ENCODE measurements at places on chromosomes 6 and 20.

GRCh38 chr6:117137711-117138110, 127.6 kb upstream of the VGLL2 start:
- DNase-seq = no peak

GRCh38 chr6:25537349-25538018, 114.5 kb upstream of the SCGN start:
- no peak for DNase-seq

DNA sequence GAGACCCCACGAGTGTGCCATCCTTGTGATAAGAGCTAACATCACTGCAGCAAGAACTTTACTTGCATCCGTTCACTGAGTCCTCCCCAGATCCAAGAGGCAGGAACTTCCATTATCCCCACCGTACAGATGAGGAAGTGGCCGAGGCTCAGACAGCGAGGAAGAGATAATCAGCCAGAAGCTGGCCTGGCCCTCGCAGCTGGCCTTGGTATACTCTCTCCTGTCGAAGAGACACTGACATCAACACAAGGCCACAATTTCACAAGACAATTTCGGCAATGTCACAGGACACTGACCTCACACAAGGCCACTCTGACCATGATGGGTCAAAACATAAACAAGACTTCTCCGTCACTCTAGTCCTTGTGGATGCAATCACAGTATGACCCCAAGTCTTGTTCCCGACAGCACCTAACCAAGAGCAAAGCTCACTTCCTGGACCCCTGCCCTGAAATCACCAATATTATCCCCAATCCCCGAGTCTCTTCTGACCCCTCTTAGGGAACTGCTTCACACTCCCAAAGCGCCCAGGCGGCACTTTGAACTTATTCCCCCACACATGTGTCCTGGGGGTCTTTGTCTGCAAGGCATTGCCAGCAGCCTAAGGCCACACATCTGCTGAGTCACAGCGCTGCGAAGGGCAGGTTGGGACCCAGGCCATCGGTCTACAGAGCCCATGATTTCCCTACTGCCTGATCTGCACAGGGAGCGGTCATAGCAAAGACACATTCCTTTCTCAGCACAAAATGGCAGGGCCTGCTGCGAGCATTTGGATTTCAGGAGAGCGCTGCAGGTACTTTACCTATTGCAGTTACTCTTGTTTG, 14.8 kb upstream of the VAPB start:
- DNase-seq = no peak

DNA sequence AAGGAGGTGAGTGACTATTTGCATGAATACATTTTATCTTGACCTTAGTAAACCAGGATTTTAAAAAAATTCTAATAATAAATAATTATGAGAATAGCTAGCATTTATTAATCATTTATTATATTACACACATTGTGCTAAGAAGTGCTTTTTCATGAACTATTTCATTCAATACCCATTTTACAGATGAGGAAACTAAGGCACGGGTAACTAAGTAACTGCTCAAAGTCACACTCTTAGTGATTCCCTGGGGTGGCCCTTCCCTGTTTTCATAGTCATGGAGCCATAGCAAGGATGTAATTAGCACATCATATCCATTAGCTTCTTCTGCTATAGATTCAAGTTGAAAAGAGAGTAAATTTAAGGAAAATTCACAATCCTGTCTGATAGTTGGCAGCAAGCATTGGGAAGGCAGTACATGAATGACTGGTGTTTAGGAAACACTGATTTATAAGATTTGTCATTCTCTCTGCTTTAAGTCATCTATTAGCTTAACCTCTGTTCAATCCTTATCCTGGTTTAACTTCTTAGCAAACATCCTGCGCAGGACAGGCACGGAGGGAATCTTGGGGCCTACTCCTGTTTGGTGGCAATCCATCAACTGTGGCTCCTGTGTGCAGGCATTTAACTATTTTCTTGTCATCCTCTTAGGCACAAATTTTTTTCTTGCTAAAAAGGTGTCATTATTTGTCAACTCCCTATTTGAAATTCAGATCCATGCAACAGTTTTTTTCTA, 68.3 kb downstream of the RIN2 start:
- no peak for DNase-seq

DNA sequence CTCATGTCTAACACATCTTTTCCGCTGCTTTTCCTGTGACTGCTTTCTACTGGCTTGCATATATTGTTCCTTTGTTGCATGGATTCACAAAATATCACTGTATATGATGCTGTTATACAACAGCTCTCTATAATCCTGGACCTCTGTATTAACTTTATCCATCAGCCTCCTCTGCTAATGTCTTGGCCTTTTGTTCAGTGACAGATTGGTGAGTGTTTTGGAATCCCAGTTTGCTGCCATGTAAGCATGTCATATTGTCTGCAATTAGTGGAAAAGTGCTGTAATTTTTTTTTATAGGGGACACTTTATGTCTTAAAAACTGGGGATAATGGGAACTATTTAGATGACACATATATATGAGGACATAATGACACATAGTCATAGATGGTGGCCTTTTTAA, 3.0 kb downstream of the RIMS1 start:
- DNase-seq = no peak

GRCh38 chr6:161545741-161546140, 271.9 kb upstream of the AGPAT4 start:
- DNase-seq = no peak

DNA sequence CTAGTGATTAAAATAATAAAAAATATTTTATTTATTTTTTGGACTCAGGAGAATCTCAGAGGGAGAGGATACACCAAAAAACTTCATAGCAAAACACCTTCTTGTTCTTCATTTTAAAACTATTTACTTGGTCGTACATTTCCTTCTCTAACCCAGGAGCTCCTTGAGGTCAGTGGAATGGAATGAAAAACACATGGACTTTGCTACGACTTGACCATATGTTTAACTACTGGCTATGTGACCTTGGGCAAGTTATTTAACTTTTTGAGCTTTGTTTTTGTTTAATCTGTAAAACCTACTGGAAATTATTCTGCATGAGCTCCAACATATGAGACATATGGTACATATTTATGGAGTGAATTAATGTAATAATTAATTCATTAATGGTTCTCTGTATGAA, 1005.5 kb upstream of the CITED2 start:
- no peak for DNase-seq

- no peak for DNase-seq
Observed at GRCh38 chr6:4676016-4676415, 100.2 kb upstream of the CDYL start.

- no peak for DNase-seq
Observed at GRCh38 chr6:106099235-106099537, 13.1 kb downstream of the PRDM1 start.

DNA sequence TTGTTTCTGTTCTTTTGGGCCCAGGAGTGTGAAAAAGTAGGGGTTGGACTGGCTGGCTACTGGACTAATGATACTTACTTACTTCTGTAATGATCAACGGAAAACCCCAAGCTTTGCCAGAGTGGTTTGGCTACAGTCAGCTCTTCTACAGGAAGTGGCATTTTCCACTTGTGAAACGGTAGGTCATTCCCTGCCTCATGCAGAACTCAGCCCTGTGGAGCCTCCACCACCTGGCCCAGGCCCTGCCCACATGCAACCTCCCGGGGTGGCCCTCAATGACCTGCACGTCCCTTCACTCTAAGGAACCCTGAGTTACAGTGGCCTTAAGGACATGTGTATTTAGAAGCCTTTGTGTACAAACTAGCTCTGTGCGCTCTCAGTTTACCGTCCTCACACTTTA, 140.4 kb downstream of the DTNBP1 start:
- DNase-seq = no peak

GRCh38 chr20:32906200-32906599, 47.5 kb downstream of the EFCAB8 start:
- DNase-seq = no peak

DNA sequence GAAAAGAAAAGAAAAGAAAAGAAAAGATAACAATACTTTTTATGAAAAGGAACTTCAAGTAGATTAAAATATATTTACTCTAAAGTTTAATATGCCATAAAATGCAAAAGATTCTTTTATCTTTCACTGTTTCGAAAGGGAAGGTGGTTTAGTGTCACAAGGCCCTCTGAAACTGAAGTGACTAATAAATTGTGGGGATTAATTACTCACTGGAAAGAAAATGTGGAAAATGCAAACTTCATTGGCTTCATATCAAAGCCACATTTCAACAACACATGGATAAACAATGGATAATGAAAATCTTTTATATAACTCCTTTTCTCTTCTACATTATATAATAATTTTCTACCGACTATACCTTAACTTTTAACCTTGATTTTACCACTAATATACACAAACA, 320.5 kb upstream of the RSPO3 start:
- no peak for DNase-seq

DNA sequence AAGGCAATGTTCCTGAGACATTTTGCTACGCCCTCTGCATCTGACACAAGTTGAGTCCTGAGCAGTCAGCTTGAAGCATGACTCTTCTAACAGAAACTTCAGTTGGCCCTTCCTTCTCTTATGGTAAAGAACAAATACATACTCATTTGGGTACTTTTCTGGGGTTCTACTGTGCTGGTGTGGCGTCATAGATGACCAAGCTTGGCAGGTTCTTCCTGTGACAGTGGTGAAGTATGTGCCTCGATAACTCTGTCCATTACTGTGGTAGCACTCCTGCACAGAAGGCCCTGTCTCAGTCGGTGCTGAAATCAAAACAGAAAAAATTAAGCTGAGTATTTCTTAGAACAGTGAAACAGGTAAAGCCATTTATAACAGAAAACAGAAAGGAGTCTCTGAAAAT, 152.5 kb downstream of the SLC22A3 start:
- DNase-seq = no peak

DNA sequence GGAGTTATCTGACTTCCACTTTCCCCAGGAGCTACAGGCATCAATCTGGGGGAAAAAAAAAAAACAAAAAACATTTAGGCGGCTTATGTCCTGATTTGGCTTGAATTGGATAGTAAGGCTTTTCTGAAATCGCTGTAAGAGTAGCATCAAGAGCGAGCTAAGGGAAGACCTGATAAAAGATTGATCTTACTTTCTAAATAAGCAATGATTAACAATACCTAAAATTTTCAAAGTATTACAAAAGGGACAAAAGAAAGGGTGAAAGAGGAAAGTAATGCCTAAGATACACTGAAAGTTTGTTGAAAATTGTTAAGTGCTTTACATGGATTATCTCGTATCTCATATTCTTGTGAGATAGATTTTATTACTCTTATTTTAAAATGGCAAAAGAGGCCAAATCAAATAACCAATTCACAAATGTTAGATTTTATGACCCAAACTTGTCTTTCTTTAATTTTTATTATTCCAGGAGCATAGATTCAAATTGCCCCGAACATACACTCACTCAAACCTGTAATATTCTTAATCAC, 106.4 kb upstream of the PRSS16 start:
- no peak for DNase-seq

GRCh38 chr6:106431972-106432371, 71.5 kb downstream of the CRYBG1 start:
- no peak for DNase-seq

- DNase-seq = no peak
Observed at GRCh38 chr6:34155471-34156300, 9.8 kb upstream of the GRM4 start.

DNA sequence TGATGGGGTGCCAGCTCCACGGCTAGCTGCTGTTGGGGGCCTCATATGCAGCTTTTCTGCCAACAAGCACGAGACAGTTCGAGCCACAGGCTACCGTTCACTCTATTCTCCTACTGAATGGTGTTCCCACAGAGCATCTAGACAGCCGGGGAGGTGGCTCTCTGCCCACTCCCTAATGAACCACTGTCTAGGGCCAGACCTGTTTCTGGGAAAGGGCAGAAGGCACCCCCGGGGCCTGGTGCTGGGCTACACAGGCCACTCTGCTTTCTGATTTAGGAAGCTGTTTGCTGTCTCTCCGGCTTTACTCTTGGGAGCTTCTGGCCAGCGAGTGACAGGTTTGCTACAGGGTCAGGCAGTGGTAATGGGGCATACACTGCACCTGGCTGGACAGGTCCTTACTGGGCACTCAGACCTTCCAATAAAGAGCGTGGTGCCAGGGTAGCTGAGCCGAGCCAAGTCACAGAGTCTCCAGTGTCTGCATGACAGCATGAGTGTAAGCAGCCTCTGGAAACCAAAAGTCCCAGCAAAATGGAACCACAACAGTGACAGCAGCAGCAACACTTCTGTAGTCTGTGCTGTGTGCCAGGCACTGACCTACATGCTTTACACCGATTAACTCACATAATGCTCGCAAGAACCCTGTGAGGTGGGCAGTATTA, 8.4 kb downstream of the CCDC167 start:
- DNase-seq = no peak

DNA sequence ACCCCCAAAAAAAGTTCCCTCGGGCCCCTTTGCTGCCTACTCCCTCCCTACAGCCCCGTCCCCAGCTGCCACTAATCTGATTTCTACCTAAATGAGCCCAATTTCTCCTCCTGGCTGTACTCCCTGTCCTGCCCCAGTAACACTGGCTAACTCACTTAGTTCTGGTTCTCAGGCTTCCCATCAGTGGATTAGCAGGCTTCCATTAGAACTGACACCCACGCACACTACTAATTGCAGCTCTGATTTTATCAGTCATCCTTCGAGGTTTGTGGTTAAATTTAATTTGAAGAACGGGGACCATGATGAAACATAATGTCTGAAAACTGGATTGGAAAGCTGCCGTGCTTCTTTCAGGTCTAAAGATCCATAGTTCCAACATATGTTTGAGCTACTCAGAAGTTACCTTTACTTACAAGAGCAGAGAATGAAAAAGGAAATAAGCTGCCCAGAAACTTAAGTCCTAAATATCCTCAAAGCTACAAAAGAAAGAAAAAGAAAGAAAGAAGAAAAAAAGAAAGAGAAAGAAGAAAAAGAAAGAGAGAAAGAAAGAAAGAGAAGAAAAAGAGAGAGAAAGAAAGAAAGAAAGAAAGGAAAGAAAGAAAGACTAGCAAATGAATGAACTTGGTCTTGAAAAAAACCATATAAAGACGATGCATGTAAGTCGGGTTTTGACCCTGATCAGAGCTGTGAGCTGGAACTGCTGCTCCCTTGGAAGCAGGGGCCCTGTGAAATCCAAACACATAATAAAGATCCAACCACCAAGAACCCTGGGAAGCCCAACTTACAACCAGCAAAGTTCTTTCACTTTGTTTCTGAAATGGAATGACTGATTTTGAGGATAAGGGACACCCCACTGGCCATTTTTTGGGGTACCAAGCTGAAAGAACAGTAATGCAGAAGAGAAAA, 51.7 kb downstream of the CNKSR3 start:
- no peak for DNase-seq

DNA sequence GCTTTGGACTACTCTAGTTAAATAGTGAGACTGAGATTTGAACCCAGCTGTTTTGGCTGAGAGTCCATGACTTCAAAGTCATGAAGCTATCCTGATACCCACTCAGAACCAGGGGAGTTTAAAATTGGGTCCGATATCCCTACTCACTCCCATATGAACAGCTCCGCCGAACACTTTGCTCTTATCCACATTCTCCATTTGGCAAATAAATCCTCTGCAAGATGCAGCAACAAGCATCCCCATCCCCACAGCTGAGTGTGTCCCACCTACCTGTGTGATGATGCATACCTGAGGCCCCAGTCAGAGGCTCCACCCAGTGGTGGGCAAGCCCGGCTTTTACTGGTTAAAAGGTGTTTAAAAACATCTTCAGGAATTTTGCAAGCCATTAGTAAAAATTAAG, 108.3 kb upstream of the SLC24A3 start:
- DNase-seq = no peak
